ENCODE measurements at places on chromosomes 7 and 10.

- DNase-seq, result no peak
Observed at GRCh38 chr7:101687791-101688182, 58.7 kb upstream of the MYL10 start.

- DNase-seq, result no peak
Observed at GRCh38 chr10:60446070-60446833, 56.6 kb upstream of the ANK3 start.

DNA sequence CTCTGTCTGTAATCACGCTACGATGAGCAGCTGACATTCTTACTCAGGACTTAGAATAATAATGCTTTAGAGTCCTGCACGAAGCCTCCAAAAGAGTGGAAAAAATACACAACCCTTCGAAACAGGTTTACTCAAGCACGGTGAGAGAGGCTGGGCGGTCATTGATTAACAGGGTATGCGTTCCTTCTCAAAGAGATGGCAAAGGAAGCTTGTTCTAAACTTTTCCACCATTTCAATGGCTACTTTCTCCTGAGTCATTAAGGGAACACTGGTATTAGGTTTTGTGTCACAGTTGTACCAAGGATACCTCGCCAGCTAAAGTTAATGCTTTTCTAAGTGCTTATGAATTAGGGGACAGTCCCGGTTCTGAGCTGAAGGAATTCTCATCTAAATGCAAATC is 141.9 kb upstream of the RHEB start:
- DNase-seq, result no peak

DNA sequence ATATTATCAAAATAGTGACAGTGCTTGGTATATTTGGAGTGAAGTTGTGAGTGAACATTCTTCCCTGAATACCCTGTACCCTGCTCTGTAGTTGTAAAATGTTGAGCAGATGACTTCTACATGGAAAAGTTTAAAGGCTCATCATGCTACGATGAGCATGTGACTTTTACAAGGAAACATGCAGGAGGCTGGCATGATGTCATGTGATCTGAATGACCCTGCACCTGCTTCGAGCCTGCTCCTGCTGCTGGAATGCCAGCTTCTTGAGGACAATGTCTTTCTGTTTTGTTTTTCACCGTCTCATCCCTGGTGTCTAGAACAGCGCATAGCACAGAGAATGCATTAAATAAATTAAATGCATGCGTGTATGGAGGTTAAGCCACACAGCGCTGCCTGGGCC is 5.4 kb upstream of the INPP5A start:
- no peak for DNase-seq

- no peak for DNase-seq
Observed at GRCh38 chr7:157490465-157490912, 153.7 kb downstream of the DNAJB6 start.

DNA sequence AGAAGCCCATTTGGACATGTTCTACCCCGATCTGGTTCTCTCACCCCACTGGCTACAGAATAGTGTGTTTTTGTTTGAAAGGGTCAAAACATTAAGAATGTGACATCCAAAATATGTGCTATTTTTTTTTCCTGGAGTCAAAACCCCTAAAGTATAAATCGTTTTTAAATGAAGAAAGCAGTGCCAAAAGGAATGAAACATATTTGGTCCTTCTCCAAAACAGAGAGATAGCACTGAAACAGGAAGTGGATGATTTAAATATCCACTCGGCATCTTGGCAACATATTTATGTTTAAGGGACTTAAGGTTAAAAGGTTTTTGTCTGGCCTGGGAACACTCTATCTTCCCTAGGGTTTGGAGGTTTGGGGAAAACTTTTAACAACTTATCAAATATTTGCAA is 32.3 kb downstream of the CALD1 start:
- no peak for DNase-seq

GRCh38 chr10:58952747-58953466 is 223.5 kb upstream of the PHYHIPL start:
- no peak for DNase-seq

DNA sequence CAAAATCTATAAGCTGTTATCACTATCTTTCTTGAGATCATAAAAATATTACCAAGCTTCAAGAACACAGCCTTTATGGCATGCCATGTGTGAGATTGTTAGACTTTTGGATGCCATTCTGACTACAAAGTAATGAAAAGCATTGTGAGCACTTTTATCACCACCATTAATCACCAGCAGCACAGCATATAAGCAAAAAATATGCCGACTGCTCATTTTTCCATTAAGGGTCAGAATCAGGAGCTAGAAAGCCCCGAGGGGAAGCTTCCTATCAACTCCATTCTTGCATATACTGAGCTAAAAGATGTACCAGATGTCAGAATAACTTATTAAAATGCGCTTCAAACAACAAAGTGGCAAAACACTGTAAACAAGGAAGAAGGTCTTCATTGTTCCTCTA is 114.3 kb downstream of the LMBR1 start:
- no peak for DNase-seq

- no peak for DNase-seq
Observed at GRCh38 chr10:70956029-70956759, 67.8 kb upstream of the PCBD1 start.

DNA sequence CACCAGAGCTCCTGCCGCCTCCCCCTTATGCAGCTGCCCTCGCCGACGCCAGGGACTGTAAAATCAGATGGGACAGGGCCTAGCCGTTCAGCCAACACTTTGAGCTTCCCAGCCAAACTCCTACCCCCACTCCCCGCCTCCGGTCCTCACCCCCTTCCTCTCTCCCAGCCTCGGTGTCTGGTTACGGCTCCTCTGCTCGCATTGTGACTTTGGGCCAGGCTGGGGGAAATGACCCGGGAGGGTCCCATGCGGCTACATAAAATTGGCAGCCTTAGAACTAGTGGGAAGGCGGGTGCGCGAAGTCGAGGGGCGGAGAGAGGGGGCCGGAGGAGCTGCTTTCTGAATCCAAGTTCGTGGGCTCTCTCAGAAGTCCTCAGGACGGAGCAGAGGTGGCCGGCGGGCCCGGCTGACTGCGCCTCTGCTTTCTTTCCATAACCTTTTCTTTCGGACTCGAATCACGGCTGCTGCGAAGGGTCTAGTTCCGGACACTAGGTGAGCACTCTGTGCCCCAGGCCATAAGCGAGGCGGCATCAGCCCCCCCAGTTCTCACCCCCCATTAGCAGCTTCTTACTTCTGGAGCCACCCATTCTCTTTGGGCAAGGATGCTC is at the start of gene KAZALD1:
Gene KAZALD1, plus strand, starts transcription at position 366 of the 608 bp plus-strand sequence. CDS start 604 bp downstream, outside the sequence.
- DNase-seq, result no peak

- DNase-seq, result no peak
Observed at GRCh38 chr7:104861729-104862390, 152.1 kb upstream of the KMT2E start.

- DNase-seq, result no peak
Observed at GRCh38 chr10:31011665-31012022, 20.0 kb downstream of the ZNF438 start.

Data from BJ (cell line).